ENCODE measurements at places on chromosomes 1 and 21. TPM values are rescaled to one million over a fixed set of nuclear protein-coding genes. Genes with fewer than 3 reads are reported as not detected.

The TMEM82 gene
- not detected for total RNA-seq

The SLC9C2 gene
- total RNA-seq = not detected

The NTMT2 gene
- total RNA-seq = not detected

The PHLDA3 gene
- 169 TPM for total RNA-seq

The SYT6 gene
- total RNA-seq = not detected

The MRAP gene
- not detected for total RNA-seq

The GBP1 gene
- total RNA-seq = 10.4 TPM

The HES3 gene
- not detected for total RNA-seq

The HMGCS2 gene
- not detected for total RNA-seq

The OR2T27 gene
- total RNA-seq = not detected

The FCRLA gene
- total RNA-seq = 0.47 TPM

The MAB21L3 gene
- total RNA-seq = 2.5 TPM

The DMBX1 gene
- total RNA-seq = not detected

The PRKAA2 gene
- total RNA-seq = 1.0 TPM

The RBBP5 gene
- 30.4 TPM for total RNA-seq

The EFNA3 gene
- 1.7 TPM for total RNA-seq

The FMO2 gene
- not detected for total RNA-seq

The TSTD1 gene
- total RNA-seq = 35.2 TPM

The HSPB7 gene
- total RNA-seq = not detected

The BCL2L15 gene
- total RNA-seq = 2.3 TPM

The OR2T2 gene
- not detected for total RNA-seq

The SPATA17 gene
- total RNA-seq = 4.5 TPM

The SMIM1 gene
- total RNA-seq = 1.2 TPM

The TRIM67 gene
- total RNA-seq = not detected

The KCNJ9 gene
- 0.07 TPM for total RNA-seq

The KIF2C gene
- 20.8 TPM for total RNA-seq

The AVPR1B gene
- total RNA-seq = not detected

The HHAT gene
- 4.6 TPM for total RNA-seq

The APCS gene
- not detected for total RNA-seq

The CDKN2C gene
- 2.8 TPM for total RNA-seq

The RGSL1 gene
- total RNA-seq = not detected

The CD1E gene
- not detected for total RNA-seq

The PBX1 gene
- 2.3 TPM for total RNA-seq

The PARS2 gene
- total RNA-seq = 4.7 TPM

The LYSMD1 gene
- total RNA-seq = 14.4 TPM

The SLAMF6 gene
- not detected for total RNA-seq
